Stimulated activated CD8-positive, alpha-beta memory T cell treated with anti-CD3 and anti-CD28 coated beads, Interleukin-12 subunit alpha, Interleukin-12 subunit beta, amount 100 ng/mL, for 4 hours (primary cell): ENCODE measurements at places on chromosomes 6 and 20.

DNA sequence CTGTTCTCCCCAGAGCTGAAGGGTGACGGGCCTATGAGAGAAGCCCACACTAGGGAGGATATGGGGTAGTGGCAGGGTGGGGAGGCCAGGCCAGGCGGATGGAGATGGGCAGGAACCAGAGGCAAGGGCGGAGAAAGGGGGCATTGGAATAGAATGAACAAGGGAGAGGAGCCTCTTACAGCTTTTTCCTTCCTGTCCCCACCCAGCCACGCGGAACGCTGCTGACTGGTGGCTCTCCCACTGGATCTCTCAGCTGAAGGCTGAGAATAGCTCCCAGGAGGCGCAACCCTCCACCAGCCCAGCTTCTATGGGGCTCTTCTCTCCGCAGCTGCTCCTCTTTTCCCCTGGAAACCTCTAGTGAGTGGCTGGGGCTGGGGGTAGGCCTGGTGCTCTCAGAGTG, 10.8 kb downstream of the DLK2 start:
- DNase-seq, result no peak

DNA sequence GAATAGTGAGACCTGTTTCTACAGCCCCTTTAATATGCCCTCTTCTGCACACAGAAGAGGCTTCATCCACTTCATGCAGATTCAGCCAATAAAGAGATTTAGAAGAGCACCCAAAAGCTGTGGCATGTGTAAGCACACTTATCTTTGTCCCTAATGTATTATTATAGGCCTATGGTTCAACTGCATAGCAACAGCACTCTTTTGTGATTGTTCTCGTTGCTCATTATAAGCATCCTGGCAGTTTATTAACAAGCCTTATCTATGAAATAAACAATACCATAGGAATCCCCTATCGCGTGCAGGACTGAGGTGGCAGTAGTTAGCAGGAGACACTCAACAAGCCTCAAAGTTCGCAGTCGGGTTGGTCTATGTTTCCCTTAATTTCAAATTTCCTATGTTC, 138.5 kb upstream of the BEND6 start:
- DNase-seq, result no peak

GRCh38 chr6:142705054-142705453, 239.9 kb downstream of the HIVEP2 start:
- no peak for DNase-seq

DNA sequence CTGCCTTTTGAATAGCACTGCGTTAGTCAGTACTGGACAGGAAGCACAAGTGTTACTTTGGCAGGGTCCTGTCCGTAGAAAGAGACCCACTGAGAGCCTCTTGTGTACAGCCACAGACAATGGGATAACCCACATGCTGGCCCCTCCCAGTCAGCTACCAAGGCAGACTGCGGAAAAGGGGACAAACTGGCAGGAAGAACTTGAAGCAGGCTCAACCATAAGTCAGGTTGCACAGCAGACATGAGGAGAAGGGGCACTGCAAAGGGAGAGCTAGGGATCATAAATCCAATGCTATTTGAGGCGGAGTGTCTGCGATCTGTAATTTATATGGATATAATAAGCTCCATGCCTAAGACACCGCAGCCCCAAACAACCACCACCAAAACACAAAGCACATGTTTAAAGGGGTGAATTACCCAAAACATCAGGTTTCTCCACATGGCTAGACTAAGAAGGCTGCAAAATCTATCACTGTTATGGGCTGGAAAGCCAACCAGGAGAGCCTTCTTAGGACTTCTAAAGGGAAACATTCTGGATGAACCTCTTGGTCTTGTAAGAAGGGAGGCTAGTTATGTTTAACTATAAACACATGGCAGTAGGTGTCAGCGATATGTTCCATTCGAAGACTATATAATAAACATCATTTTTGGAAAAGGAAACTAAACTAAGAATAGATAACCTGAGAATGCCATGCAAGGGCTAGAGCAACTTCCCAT, 141.7 kb downstream of the BACH2 start:
- no peak for DNase-seq

GRCh38 chr6:121383478-121383877, 49.2 kb upstream of the TBC1D32 start:
- no peak for DNase-seq

- DNase-seq, result no peak
Measured at GRCh38 chr20:45918779-45919537, 7.0 kb upstream of the PLTP start.

DNA sequence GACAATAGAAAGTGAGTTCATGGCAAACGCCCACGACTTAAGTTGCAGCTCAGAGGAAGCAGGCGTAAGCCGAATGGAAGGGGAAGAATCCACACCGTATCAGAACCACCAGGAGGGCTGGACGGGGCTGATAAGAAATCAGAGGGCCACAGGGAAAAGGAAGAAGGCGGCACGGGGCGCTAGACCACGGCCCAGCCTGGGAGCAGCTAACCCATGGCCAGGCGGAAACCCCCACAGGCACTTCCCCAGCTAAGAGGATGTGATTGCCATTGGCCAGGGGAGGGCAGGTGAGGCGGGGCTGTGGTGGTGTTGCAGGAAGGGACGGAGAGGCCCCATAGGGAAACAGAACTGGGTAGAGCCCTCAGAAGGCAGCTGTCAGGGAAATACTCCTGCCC, 174.0 kb upstream of the AFDN start:
- DNase-seq, result no peak

GRCh38 chr6:161772176-161772575, 498.3 kb upstream of the AGPAT4 start:
- no peak for DNase-seq

DNA sequence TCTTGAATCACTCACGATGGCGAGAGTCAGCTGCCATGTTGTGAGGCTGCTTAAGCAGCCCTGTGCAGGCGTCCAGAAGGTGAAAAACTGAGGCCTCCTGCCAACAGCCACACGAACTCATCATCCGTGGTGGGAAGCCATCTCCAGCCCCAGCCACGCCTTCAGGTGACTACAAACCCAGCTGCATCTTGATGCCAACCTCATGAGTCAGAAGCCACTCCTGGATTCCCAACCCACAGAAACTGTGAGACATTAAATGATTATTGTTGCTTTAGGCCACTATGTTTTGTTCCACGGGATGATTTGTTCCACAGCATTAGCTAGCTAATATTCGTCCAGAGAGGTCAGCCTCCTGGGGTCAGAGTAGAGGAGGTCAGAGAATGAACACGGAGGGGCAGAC, 80.5 kb downstream of the SNX5 start:
- no peak for DNase-seq

- DNase-seq, result no peak
Measured at GRCh38 chr20:40633123-40633850, 55.7 kb downstream of the MAFB start.

DNA sequence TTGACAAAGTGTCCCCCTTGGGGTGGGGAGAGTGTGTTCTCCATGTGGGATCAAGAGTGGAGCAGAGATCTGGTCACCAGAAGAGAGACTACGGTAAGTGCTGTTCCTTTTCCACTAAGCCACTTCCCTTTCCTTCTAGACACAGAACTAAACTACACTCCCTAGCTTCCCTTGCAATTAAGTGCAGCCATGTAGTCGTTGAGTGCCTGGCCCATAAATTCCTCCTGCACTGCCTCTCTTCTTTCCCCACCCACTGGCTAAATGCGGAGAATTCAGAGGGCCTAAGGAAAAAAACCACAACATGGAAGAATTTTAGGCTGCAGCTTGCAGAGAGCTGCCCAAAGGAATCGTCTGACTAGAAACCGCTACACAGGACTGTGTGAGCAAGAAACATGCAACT, 1.5 kb downstream of the WDR27 start:
- no peak for DNase-seq

DNA sequence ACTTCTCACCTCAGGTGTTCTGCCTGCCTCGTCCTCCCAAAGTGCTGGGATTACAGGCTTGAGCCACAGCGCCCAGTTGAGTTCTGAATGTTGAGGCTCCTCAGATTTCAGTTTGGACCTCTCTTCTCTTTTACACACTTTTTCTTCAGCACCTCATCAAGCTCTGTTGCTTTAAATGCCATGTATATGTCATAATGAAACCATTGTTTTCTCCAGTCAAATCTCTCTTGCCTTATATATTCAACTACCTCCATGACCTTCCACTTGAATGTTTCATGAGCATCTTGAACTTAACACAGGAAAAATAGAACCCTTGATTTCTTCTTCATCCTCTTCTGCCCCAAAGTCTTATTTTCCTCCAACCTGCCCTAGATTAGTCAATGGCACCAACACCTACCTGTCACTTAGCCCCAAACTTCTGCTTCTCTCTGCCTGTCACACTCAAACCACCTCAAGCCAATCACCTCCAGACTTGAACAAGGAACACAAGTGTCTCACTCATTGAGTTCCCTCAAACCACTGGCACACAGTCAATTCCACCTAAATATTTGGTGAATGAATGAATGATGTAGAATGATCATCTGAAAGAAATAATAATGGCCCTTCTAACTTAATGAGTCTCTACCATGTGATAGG, 161.0 kb upstream of the SGK1 start:
- no peak for DNase-seq

GRCh38 chr6:125164696-125165095, 11.1 kb downstream of the TPD52L1 start:
- DNase-seq, result no peak

- no peak for DNase-seq
Measured at GRCh38 chr6:125671323-125671722, 78.1 kb upstream of the HEY2 start.

GRCh38 chr6:105578179-105578707, 175.4 kb upstream of the PREP start:
- no peak for DNase-seq

GRCh38 chr6:49744259-49744658, at the start of gene CRISP3:
TSS of gene CRISP3 (minus strand) at chr6:49744388. CDS start at chr6:49744367, 21 bp downstream.
- DNase-seq, result no peak

DNA sequence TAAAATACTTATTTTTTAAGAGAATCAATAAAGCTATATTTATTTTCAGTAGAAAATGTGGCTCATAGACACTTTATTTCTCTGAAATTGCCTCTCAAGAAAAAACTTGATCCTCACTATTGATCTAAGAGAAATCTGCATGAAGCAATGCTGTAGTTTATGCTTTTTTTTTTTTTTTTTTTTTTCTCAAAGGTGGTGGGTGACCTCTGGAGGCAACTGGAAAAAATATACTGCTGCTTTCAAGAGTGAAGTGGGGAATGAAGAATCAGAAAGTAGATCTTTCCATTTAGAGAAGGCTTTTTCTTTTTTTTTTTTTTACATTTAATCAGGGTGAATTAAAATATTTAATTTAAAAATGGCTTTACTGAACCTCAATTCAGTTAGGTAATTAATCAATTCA, 169.3 kb downstream of the SLC16A10 start:
- no peak for DNase-seq

DNA sequence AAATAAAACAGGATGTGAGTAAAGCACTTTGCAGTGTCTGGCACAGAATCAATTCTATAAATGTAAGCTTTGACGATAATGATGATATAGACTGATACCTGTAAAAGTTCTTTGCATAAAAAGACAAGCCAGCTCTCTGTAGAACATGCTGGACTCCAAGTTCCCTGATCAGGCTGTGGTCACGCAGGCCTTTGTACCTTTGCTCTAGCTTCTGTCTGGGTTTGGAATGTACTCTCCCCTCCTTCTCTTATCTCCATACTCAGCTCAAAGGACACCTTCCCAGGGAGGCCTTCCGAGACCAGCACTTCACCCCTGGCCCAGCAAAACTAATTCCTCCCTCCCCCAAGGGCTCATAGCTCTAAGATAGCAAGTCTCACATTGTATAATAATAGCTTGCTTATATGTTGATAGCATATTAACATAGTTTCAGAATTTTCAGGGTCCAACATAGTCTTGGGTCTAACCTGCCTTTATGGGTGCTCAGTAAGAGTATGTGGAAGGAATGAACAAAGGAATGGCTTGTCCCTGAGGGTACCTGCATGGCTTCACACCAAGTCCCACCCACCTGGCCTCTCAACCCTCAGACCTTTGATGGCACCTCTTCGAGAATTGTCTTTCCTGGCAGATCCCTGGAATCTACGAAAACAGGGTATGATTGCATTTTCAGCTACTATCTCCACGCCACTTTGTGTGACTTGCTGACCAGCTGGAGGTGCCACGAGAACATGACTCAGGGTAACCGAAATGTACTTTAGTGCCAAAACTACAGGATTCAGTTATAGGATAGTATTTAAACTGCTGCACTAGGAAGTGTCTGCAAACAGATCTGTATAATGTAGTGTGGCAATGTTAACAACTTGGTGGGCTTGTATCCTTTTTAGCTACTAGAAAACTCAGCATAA, 41.7 kb upstream of the PIM1 start:
- no peak for DNase-seq

DNA sequence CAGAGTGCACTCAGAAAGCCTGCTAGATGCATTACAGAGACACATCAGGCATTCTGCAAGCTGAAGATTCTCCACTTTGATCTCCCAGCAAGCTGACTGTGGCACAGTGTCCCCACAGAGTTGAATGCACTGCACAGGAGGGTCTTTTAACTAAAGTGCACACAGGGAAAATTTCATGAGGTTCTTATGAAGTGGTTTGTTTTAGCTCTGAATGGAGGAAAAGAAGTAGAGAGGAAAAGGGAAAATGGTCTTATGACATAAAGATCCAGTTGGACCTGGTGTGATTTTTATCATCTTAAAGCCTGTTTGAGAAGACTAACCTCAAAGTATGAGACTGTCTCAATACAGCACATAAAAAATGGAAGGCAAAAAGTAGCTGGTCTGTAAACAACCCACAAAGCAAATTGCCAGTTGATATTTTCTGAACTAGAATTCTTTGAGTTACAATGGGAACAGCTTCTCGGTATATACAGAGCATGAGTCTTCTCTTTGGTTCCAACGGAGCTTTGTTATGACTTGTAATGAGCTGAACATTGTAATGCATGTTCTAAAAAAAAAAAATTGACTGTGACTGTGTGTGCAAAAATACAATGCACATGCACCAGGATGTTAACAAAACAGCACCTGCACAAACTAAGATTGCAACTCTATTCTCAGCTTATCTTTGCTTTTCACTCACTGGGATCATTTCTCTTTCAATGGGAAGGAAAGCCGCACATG, 383.0 kb upstream of the ID4 start:
- DNase-seq, result no peak

- no peak for DNase-seq
Measured at GRCh38 chr20:22604815-22605214, 20.4 kb upstream of the FOXA2 start.

GRCh38 chr6:128919412-128920180, 36.7 kb downstream of the LAMA2 start:
- DNase-seq, result no peak

DNA sequence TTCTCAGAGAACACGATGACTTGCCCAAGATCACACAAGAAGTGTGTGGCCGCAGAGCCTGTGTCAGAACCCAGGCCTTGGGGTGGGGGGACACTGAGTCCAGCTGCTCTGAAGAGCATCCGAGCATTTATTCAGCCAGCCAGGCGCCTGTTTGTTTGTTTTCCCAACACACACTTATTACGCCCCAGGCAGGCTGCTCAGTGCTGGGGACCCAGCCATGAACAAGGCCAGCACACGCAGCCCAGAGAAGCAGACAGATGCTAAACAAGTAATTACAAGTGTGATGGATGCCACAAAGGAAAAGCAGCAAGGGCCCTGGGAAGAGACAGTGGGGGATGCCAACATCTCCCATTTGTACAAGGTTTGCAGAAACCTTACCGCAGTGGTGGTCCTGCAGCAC, 19.4 kb upstream of the SIRPA start:
- no peak for DNase-seq
